ENCODE measurements at places on chromosomes 5 and 9. TPM values are rescaled to one million over a fixed set of nuclear protein-coding genes. Genes with fewer than 3 reads are reported as not detected.

DNA sequence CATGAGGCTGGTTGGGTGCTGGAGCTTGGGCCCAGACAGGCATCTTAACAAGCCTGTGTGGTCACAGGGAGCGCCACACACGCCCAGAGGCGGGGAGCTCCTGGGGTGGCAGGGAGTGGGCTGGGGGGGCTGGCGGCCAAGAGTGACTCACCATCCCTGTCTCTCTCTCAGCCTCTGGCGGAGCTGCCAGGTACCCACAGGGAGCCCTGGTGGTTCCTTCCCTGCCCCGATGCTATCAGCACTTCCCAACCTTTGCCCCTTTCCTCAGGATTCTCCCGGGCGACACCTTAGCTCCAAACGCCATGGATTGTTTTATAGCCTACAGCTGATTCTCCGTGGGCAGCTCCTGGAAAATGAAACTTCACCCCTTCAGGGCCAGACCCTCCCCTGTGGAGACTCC lies 5.5 kb downstream of the SLC9A3 start:
- DNase-seq, result no peak

DNA sequence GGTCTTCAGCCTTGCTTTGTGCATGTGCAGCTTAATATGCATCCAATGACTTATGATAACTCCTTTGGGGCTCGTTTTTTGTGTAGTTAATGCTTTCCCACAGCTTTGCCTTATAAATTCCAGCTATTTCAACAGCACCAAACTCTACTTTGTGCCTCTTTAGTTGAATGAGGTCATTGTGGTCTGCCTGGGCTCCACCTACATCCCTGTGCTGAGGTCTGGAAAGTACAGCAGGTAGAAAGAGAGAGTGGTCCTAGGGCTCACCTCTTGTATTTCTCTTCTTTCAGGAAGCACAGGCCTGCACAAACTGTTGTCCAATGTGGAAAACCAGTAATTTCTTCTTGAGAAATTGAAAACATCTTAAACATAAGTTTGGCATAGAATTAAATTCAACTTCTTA lies 167.2 kb downstream of the XRCC4 start:
- DNase-seq, result no peak

EQTN gene
- 0.36 TPM for polyA plus RNA-seq

- DNase-seq, result no peak
Observed at GRCh38 chr5:148909040-148909439, 82.6 kb downstream of the ADRB2 start.

GRCh38 chr5:145393426-145393825 lies 441.7 kb downstream of the PRELID2 start:
- no peak for DNase-seq

GRCh38 chr5:72032788-72033187 lies 74.5 kb upstream of the MAP1B start:
- no peak for DNase-seq

- no peak for DNase-seq
Observed at GRCh38 chr5:82425591-82425990, 147.4 kb upstream of the RPS23 start.

GRCh38 chr5:148455185-148455584 lies 71.4 kb downstream of the FBXO38 start:
- no peak for DNase-seq

GRCh38 chr5:178211095-178212048 lies 7.0 kb downstream of the HNRNPAB start:
- no peak for DNase-seq

DNA sequence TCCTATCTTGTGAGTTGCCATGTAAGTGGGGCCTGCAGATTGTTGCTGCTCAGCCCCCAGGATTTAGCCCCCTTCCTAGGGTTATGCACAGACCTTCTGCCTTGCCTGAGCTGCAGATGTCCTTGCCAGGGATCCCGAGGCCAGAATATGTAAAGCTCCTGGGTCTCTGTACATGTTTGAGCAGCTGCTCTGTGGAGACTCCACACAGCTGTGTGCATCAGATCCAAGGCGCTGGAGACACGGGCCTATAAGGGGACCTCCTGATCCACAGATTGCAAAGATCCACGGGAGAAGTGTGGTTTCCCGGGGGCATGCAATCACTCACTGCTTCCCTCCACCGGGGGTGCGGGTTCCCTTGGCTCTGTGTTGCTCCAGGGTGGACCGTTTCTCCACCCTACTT lies 28.9 kb downstream of the TAF11L14 start:
- DNase-seq, result no peak

- DNase-seq, result no peak
Observed at GRCh38 chr9:93318480-93318879, 133.0 kb upstream of the FAM120A start.

MPDZ gene
- polyA plus RNA-seq, result 45.2 TPM

GRCh38 chr9:113903514-113904077 lies 27.5 kb downstream of the ZNF618 start:
- no peak for DNase-seq

OLFML2A gene
- polyA plus RNA-seq, result 21.4 TPM

- no peak for DNase-seq
Observed at GRCh38 chr5:68659881-68660280, 433.9 kb upstream of the SLC30A5 start.

- no peak for DNase-seq
Observed at GRCh38 chr9:84808416-84808815, 138.9 kb downstream of the NTRK2 start.

DNA sequence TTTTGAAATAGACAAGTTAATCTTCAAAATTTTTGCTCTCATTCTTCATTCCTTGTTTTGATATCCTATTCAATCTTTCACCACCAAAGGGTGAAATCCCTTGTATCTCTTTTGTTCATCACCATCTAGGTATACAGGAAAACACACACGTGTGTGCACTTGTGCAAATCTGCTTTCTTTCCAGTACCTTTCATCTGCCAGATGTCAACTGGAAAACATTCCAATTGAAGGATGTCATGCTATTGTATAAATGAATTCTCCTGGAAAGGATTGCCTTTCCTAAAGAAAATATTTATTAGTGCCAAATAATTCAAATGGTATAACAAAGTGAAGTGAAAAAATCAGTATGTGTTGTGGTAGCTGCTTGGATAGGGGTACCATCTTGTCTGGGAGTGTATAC lies 123.7 kb downstream of the RANBP17 start:
- no peak for DNase-seq

- no peak for DNase-seq
Observed at GRCh38 chr9:20479419-20480155, 142.7 kb downstream of the MLLT3 start.

DNA sequence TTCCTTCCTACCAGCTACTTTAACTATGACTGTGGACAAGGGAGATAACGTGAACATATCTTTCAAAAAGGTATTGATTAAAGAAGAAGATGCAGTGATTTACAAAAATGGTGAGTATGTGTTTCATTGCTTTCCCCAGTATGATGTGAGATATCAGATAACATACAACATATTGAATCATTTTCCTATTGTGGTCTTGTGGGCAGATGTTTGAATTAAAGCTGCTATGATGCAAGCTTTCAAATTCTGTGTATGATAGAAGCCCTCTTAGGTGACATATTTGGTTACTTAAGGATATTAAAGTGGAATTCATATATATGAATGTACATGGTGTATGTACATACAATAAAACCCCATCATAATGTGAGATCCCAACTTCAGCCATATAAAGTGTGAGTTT lies 59.5 kb downstream of the TEK start:
- DNase-seq, result no peak

GRCh38 chr5:44360919-44361318 lies 28.3 kb downstream of the FGF10 start:
- DNase-seq, result no peak

DNA sequence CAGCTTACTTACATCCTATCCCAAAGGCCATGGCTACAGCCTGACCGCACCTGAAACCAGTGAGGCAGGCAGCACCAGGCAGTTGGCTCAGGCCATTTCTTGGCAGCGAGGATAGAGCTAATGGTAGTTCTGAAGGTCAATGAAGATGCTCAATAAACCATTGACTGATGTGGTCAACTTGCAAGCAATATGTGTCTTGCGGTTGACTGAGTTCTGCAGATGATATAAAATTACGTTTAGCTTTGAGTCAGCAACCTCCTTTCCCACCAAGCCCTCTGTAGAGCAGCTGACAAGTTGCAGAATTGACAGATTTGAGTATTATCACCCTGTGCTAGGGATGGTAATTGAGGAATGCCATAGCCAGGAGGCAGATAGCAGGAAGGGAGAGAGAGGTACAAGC lies 189.0 kb upstream of the PUM3 start:
- no peak for DNase-seq

PTGDS gene
- 25.4 TPM for polyA plus RNA-seq

- no peak for DNase-seq
Observed at GRCh38 chr5:67437905-67438845, 241.6 kb upstream of the CD180 start.

- no peak for DNase-seq
Observed at GRCh38 chr9:30127371-30127770, 2257.1 kb upstream of the ACO1 start.

- DNase-seq, result no peak
Observed at GRCh38 chr9:133349965-133350616, 2.1 kb downstream of the RPL7A start.

GRCh38 chr5:14812166-14812565 lies 59.4 kb downstream of the ANKH start:
- DNase-seq, result no peak

- no peak for DNase-seq
Observed at GRCh38 chr5:131634666-131634995, 398 bp downstream of the RAPGEF6 start.

- no peak for DNase-seq
Observed at GRCh38 chr9:95080961-95081647, 236.4 kb downstream of the FANCC start.

WNK2 gene
- 15.1 TPM for polyA plus RNA-seq

- DNase-seq, result no peak
Observed at GRCh38 chr9:126290871-126291270, 35.8 kb upstream of the MVB12B start.

GRCh38 chr5:156197042-156197635 lies 129.8 kb upstream of the SGCD start:
- DNase-seq, result no peak

IDNK gene
- polyA plus RNA-seq, result 17.2 TPM

DNA sequence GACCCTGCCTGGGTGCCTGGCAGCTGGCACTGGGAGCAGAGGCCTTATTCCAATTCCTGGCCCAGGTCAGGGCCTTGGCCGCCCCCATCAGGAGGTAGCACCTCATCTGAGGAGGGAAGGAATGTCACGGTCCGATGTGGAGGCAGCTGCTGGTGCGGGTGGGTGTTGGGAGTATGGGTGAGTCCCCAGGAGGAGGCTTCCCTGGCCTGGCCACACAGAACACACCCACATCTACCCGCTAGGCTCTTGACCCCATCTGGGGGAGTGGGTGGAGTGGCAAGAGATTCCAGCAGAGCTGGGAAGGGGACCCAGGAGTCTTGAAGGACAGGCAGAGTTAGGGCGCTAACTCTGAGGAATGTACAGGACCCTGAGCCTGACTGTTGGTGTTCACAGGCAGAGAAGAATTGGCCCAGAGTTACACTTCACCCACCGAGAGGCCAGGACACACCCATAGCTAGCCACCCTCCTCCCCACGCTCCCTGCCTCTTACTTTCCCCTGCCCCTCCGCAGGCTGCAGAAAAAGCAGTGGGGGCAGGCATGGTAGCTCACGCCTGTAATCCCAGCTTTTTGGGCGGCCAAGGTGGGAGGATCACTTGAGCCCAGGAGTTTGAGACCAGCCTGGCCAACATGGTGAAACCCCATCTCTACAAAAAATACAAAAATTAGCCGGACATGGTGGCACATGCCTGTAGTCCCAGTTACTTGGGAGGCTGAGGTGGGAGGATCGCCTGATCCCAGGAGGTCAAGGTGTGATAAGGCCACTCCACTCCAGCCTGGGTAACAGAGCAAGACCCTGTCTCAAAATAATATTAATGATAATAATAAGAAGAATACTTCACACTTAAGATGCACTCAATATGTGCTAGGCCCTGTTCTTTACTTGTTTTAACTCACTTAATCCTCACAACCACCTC lies 6.0 kb downstream of the OLFML2A start:
- DNase-seq, result no peak

SERF1A gene
- 9.1 TPM for polyA plus RNA-seq
